Osteocyte (in vitro differentiated cells): ENCODE measurements at places on chromosomes 13 and 19. TPM values are rescaled to one million over a fixed set of nuclear protein-coding genes. Genes with fewer than 3 reads are reported as not detected.

FCAR gene
- total RNA-seq: not detected in 2 replicates

SPRED3 gene
- total RNA-seq: 5.9 and 6.0 TPM in 2 replicates

CLDN10 gene
- not detected in 2 replicates for total RNA-seq

IL4I1 gene
- total RNA-seq: 0.55 TPM in 1 of 2 replicates, not detected in the other

SLC39A3 gene
- total RNA-seq: 36.5 and 41.2 TPM in 2 replicates

DNA sequence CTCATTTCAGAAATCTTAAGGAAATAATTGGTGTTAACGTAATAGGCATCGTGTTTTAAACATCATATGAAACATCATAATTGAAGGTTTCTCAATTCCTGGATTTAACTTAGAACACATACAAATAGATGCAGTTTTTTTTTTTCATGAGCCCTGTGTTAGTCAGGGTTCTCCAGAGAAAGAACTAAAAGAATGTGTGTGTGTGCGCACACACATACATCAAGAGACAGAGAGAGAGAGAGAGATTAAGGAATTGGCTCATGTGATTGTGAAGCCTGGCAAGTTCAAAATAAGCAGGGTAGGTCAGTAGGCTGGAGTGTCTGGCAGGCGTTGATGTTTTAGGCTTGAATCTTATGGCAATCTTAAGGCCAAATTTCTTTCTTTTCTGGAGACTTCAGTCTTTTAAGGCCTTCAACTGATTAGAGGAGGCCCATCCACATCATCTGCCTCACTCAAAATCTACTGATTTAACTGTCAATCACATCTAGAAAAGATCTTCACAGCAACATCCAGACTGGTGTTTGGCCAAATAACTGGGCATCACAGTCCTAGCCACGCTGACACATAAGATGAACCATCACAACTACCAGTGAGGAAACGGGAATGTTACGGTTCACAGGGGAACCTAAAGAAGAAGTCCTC, 25.2 kb downstream of the SPATA13 start:
- H3K4me3 ChIP-seq: no peak overlapping the region
- peaks cover 2% of the 10 kb centered on the region for H3K4me1 ChIP-seq
- no peak overlapping the region for H3K27ac ChIP-seq

DNA sequence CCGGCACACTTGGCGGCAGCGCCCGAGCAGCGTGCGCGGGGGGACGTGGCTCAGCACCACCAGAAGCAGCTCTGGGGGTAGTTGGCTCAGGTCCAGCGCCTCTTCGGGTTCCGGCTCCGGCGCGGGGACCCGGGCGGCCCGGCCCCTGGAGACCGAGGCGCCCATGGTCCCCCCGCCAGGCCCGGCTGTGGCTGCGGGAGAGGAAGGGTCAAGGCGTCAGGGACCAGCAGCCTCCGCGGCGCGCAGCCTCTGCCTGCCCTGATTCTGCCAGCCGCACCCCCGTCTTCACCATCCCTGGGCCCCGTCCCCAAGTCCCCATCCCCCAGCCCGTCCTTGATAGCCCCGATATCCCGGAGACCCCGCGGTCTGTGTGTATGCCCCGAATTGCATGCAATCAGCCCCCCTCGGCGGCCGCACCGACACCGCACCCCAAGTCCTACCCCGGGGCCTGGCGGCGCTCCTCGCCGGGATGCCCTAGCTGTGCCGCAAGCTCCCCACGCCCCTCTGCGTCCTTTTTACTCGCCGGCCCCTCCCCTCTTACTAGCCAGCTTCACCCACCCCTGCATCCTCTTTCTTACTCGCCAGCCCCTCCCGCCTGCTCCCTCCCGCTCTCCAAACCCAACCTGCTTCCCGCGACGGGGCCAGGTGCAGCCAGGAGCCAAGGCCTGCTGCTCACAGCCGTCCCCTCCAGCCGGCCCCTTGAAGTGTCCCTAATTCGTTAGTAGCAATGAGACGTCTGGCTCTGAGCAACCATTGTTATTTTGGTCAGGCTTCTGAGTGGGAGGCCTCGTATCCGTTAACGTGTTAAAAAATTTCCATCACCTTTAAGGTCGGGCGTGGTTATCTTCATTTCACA, at the start of gene FBXO27:
TSS of gene FBXO27 (minus strand) at position 487 of the 856 bp plus-strand sequence. CDS start at position 165, 322 bp downstream.
- no peak for DNase-seq
- H3K4me3 ChIP-seq: peak within 1 kb of the TSS; percentile 70
- H3K27me3 ChIP-seq: peaks cover 10% of the 10 kb centered on the region

DNA sequence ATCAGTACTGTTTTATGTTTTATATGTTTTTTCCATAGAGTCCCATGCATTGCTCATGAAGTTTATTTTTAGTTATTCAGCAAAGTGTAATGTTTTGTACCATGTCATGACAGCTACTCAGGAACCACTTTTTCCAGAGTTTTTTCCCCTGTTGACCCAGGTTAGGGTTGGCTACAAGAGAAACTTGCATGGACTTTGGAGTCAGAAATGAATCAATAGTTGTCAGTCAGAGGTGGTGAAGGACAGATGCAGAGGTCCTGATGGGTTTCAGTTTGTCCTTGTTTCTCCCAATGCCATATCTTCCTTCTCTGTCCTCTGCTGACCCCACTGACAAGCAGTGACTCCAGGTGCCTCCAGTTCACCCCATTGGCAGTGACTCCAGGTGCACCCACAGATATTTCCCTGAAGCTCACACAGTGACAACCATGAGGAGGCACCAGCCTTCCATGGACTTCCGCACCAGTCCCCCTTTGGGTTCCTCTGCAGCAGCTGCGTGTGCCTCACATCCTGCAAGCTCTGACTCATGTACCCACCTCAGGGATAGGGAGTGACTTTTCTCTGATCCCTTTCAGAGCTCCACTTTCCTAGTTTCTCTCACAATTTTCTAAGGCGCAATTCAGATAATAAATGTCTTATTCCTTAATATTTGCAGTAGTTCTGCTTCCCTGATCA, 92.1 kb downstream of the AKAP11 start:
- H3K36me3 ChIP-seq: no peaks in the 10 kb centered on the region
- H3K27me3 ChIP-seq: no peaks in the 10 kb centered on the region
- no peak overlapping the region for H3K27ac ChIP-seq
- no peak for DNase-seq
- H3K4me3 ChIP-seq: no peak overlapping the region

DNA sequence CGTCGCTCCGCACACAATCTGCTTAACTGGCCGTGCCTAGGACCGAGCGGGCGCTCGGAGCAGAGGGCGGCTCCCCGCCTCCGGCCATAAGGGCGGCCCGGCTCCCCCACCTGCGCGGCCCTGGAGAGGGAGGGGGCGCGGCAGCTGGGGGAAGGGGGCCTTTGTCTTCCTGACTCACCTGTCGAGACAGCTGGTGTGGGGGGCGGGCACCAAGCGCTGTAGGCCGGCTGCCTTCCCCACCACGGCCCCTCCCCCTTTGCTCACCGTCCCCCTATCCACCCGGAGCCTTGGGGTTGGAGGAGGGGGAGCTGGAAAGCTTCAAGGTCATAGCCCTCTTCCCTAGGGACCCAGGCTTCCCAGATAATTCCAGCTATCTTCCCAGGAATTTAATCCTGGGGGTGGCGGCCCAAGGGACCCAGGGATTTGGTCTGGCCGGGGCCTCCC, 1.2 kb downstream of the VASP start:
- peak overlapping the region; percentile 83 for H3K4me3 ChIP-seq
- peaks cover 36% of the 10 kb centered on the region for H3K4me1 ChIP-seq
- peak overlapping the region; percentile 56 for H3K27ac ChIP-seq

DNA sequence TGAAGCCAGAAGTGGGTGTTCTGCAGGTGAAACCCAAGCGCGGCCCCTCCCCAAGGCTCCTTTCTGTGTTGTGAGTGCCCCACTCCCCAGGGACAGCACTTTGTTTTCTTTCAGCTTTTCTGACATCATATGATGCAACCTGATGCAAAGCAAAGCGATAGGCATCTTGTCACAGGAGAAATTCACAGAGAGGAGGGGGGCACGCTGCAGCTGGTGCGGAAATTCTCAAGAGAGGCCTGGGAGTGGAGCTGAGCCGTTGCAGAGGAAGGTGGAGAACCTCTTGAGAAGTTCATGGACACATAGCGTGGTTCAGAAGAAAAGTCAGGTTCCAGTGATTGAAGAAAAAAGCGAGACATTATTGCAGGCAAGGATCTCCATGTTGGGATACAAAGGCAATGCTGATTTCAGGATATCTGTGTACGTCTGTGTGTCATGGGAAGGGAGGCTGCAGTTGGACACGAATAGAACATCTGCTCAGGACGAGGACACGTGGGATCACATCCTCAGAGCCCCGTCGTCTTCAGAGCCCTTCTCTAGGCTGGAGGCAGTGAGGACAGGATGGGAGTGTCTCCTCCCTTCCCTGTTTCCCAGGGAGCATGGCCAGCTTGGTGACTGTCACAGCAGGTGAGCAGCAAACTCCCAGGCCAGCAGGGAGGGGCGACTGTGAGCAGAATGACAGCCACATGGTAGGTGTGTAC, 79.2 kb downstream of the IRS2 start:
- H3K4me1 ChIP-seq: no peaks in the 10 kb centered on the region
- H3K4me3 ChIP-seq: no peak overlapping the region
- H3K36me3 ChIP-seq: no peaks in the 10 kb centered on the region
- no peak overlapping the region for H3K27ac ChIP-seq
- DNase-seq: no peak

GRCh38 chr19:16829010-16829821, at the start of gene SIN3B:
SIN3B (plus strand) TSS chr19:16829398; CDS start chr19:16829421, 23 bp downstream.
- H3K4me3 ChIP-seq: peak within 1 kb of the TSS; percentile 85
- H3K36me3 ChIP-seq: peaks cover 19% of the 10 kb centered on the region
- no peaks in the 10 kb centered on the region for H3K27me3 ChIP-seq
- H3K4me1 ChIP-seq: peaks cover 44% of the 10 kb centered on the region
- peak; percentile 95 for DNase-seq
- H3K27ac ChIP-seq: peak within 1 kb of the TSS; percentile 78

DNA sequence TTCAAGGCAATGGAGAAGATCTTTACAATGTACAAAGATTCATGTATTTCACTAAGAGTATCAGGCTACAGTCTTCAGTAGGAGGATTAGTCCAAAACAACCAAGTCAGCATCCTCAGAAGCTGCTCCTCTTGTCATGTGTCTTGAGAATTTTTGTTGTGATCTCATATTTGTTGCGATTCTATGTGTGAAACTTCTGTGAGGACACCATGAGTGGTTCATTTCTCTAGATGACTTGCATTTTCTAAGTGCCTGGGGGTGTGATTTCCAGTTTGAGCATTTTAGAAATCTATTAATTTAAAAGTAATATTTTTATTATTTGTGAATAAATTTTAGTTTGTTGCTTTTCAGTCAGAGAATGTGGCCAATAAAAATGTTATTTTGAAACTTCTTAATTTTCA, 94.5 kb downstream of the RAP2A start:
- H3K27me3 ChIP-seq: peaks cover 11% of the 10 kb centered on the region
- DNase-seq: no peak
- no peak overlapping the region for H3K27ac ChIP-seq

GRCh38 chr13:75326173-75327134, 155.5 kb downstream of the TBC1D4 start:
- no peak overlapping the region for H3K4me3 ChIP-seq
- H3K27ac ChIP-seq: no peak overlapping the region
- DNase-seq: no peak
- H3K4me1 ChIP-seq: peaks cover 8% of the 10 kb centered on the region

DNA sequence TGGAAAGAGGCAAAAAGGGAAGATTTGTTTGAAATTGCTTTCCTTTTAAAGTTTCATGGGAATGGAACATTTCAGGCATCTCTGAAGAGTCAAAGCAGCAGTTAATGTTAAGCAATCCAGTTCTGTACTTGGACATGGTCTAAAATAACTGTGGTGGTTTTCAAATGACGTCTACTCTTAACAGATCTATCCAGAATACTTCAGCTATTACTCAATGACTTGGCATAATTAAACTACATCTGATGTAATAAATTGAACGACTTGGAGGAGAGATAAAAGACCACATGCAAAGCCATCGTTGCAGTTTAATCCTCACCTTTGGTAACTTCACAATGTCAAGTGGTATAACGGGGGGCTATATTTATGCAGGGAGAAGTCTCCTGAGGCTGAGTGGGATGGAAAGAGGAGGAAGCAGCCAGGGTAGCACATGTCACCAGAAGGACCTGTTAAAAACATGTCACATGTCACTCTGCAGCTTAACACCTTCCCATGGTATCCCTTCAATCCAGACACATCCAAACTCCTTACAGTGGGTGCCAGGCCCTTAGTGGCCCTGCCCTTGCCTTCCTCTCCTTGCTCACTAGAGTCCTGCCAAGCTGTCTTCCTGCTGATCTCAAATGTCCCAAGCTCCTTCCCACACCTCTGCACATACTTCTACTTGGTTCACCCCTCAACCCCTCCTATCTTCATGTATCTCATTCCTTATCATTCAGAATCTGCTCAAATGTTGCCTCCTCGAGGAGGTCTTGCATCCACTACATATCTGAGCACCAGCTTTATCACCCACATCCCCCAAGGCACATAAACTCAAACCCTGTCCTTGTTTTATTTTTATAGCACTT, 327.8 kb downstream of the SUCLA2 start:
- no peak overlapping the region for H3K27ac ChIP-seq
- H3K27me3 ChIP-seq: no peaks in the 10 kb centered on the region
- no peaks in the 10 kb centered on the region for H3K4me1 ChIP-seq
- DNase-seq: no peak

DNA sequence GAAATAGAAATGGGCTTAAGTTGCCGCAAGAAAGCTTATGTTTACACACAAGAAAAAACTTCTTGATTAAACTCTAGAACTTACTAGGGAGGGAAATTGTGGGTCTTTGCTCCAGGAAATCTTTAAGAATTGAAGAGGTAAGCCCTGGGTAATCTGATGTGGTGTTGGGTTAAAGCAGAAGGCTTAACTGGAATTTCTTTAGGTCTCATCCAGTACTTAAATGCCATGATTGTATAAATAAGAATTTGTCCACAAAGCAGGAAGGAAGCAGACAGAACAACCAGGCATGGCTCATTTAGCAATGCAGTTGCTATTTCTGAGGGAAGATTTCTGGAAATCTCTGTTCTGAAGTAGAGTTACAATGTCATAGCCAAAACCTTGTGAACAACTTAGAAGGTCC, 360.4 kb downstream of the KLF5 start:
- H3K27ac ChIP-seq: no peak overlapping the region
- peaks cover 2% of the 10 kb centered on the region for H3K27me3 ChIP-seq
- no peaks in the 10 kb centered on the region for H3K4me1 ChIP-seq

DNA sequence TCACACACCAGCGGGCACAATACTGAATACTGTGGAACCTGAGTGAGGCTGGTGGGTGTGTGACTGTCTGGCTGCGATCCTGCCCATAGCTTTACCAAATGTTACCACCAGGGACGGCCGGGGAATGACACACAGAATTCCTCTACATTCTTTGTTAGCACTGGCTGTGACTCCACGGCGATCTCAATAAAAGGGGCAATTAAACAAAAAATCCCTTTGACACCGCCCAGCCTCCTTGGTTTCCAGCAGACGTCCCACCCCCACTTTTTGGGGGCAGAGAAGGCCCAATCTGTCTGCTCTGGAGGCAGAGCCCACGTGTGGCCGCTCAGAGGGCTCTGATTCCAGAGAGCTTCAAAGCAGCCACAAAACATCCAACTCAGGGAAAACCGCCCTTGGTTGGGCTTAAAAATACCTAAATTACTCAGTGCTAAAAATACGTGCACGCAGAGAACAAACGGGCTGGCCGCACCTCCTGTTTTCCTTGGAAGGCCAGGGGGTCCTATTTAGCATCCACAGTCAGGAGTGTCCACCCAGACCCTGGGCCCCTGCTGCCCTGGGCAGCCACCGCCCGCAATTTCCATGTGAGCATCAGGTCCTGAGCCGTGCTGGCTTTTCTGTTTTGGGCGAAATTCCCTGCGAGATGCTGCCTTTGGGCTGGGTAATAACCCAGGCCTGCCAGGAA, 47.8 kb downstream of the GADD45B start:
- no peak for DNase-seq
- peaks cover 55% of the 10 kb centered on the region for H3K4me1 ChIP-seq
- no peaks in the 10 kb centered on the region for H3K36me3 ChIP-seq
- peak overlapping the region; percentile 94 for H3K27ac ChIP-seq
- no peaks in the 10 kb centered on the region for H3K27me3 ChIP-seq
- no peak overlapping the region for H3K4me3 ChIP-seq

- no peaks in the 10 kb centered on the region for H3K36me3 ChIP-seq
- DNase-seq: no peak
- H3K4me1 ChIP-seq: no peaks in the 10 kb centered on the region
These were observed 16.8 kb downstream of the CLEC11A start for GRCh38 chr19:50739914-50740426.
